CD8-positive, alpha-beta T cell (primary cell): ENCODE measurements at places on chromosomes 1 and 21. TPM values are rescaled to one million over a fixed set of nuclear protein-coding genes. Genes with fewer than 3 reads are reported as not detected.

- DNase-seq: no peak
Measured at GRCh38 chr1:64733581-64734286, 11.1 kb upstream of the RAVER2 start.

DNA sequence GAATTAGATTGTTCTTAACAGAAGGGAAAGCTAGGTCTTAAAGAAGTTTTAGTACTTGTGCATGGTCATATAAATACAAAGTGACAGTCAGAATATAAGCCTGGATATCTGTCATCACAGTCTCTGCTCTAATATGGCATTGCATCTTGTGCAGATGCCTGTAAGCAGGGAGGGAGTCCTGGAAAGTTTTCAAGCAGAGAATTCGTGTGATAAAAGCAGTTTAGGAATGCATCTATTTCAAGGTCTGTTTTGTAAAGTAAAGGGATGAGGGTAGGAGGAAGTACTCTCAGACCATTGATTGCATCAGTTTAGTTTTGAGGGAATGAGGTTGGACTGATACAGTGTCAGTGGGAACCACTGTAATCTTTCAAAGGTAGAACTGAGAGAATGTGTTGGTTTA, 30.6 kb downstream of the IARS2 start:
- DNase-seq: no peak

DNA sequence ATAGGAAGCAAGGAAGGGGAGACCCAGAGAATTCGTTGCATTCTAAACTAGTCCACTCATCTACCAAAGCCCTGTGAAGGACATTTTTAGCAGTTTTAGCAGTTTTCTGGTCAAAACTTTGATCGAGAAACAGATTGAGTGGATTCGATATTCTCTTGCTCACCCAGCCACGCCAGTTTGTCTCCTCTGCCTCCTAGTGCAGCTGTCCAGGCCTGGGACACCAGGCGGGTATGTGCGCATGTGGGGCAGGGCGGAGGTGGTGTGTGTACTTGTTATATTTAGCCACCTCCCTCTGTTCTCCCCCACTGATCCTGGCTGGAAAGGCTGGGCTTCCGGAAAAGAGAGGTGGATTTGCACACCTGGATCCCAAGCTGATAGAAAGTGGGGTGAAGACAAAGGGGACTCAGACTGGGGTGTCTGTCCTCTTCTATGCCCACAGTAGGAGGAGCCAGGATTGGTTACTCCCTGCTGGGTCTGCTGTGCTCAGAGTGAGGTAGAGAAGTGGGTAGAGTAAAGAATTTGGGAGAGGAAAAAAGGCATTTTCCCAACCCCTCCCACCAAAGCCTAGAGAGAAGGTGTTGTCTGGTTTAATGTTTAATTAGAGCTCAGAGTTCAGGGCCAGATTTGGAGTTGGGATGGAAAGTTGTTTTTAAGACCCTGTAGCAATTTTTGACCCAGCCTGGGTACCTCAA, 3.8 kb downstream of the LMNA start:
- no peak for DNase-seq

- DNase-seq: no peak
Measured at GRCh38 chr21:42387164-42387563, 8.7 kb downstream of the TMPRSS3 start.

DNA sequence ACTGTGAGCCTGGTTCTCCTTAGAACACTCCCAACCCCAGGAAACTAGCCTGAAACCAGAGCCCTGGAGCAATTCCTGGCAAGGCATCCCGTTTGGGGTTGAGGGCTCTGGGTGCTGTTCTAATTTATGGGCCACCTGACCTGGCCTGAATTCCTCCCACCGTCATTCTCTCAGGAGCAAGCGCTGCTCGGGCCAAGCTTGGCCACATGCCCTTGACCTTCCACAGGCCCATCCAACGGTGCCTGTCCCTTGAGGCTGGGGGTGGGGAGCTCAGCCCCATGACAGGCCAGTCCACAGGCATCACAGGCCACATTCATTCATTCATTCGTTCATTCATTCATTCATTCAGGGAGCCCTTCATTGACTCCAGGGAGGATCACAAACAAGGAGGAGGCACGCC, 5.3 kb downstream of the PADI2 start:
- no peak for DNase-seq

- DNase-seq: no peak
Measured at GRCh38 chr1:92956254-92957029, 4.8 kb downstream of the DIPK1A start.

- no peak for DNase-seq
Measured at GRCh38 chr1:178037510-178038253, 56.2 kb upstream of the RASAL2 start.

DNA sequence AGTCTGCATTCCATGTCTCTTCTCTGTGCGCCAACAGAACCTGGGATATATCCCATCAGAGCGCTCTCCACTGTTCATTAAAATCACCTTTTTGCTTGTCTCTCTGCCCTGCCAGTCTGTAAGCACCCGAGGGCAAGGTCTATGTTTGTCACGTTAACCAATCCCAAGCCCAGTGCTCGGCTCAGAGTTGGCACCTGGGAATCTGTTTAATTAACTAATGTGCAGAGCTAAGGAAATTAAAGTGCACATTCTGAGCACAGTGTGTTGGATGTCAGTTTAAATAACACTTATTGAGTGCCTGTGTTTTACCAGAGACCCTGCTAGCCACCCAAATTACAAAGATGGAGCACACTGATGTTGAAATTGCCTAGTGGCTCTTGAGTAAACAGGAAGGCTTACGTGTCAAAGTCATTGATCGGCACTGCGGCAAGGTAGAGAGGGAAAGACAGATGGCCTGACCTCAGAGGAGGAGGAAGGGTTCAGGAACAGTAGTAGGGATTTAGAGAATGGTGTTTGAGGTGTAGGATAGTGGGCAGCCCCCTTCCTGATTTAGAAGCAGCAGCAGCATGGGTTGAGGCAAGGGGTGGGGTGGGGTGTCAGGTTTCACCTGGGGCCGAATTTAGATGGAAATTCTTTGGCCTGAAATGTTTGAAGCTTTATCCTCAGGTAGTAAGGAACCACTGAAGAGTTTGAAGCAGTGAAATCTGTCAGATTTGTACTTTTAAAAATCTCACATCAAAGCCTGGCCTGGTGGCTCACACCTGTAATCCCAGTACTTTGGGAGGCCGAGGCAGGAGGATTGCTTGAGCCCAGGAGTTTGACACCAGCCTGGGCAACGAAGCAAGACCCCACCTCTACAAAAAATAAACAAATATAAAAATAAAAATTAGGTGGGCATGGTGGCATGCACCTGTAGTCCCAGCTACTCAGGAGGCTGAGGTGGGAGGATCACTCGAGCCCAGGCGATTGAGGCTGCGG, 7.7 kb downstream of the ARMH1 start:
- DNase-seq: no peak

- no peak for DNase-seq
Measured at GRCh38 chr1:219402925-219403324, 210.0 kb downstream of the ZC3H11B start.

- no peak for DNase-seq
Measured at GRCh38 chr1:174946031-174946430, 53.7 kb upstream of the CACYBP start.

The KRTAP20-2 gene
- not detected for total RNA-seq

The NBPF10 gene
- 1.9 TPM for total RNA-seq

The ZNF326 gene
- 59.1 TPM for total RNA-seq

The NOS1AP gene
- total RNA-seq: not detected

The KLHDC7A gene
- total RNA-seq: not detected

The ST6GALNAC5 gene
- total RNA-seq: not detected
